ENCODE measurements at places on chromosomes 4 and X.

- DNase-seq = peak; percentile 25
Measured at GRCh38 chrX:109732017-109732801, 848 bp downstream of the ACSL4 start.

- no peak for DNase-seq
Measured at GRCh38 chr4:173192375-173193162, 24.0 kb downstream of the GALNT7 start.

DNA sequence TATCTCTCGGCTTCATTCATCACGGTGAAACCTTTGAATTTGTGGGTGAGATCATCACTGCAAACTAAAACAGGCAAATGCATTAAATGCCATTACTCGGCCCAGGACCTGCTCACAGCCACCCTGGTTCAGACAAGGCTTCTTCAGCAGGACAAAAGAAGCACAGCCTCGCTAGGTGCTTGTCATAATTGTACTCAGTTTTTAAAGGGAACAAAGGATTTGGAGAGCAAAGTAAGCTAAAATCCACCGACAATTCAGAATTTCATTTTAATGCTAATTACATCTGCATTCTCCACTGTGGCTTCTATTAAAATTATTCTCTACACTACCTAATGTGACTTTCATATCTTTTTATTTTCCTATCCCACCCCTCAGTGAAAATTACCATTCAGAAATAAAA, 57.0 kb downstream of the PCYT1B start:
- no peak for DNase-seq

DNA sequence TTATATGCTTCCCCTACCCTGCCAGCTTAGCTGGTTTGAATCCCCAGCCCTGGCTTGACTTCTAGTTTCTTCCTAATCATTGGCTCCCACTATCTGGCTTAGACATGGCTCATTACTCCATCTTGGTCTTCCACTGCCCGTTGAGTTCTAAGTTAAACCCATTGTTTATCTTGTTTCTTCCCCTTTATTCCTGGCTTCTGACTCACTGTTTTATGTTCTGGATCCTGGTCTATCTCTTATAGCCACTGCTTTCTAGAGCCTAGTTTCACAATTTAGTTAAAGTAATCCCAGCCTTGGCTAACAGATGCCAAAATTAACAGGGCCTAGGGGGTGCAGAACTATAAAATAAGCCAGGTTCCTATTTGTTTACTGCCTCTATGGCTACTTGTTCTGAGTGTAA, 120.9 kb downstream of the ARHGEF9 start:
- no peak for DNase-seq

- DNase-seq = no peak
Measured at GRCh38 chrX:69374569-69374968, 129.6 kb upstream of the NALF2 start.

GRCh38 chr4:112808001-112808400, 171.1 kb downstream of the LARP7 start:
- no peak for DNase-seq

GRCh38 chrX:149296092-149296491, 209.0 kb downstream of the IDS start:
- no peak for DNase-seq

DNA sequence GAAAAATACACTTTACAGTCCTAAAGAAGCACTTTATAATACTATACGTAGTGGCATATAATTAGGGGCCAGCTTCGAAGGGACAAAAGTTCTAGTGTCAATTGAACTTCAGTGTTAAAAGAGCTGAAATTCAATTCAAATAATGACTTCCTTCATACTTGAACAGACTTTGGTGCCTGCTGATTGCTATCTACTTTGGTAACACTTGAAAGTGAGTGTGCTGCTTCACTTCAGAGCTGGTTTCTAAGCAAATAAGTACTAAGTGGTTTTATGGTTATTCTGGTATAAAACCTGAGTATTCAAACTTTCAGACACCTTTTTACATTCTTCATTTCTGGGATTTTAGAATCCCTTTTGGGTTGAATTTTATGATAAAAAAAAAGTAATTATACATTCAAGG, 107.0 kb downstream of the SLC4A4 start:
- DNase-seq = no peak

GRCh38 chrX:20244931-20245330, 21.8 kb downstream of the RPS6KA3 start:
- no peak for DNase-seq

DNA sequence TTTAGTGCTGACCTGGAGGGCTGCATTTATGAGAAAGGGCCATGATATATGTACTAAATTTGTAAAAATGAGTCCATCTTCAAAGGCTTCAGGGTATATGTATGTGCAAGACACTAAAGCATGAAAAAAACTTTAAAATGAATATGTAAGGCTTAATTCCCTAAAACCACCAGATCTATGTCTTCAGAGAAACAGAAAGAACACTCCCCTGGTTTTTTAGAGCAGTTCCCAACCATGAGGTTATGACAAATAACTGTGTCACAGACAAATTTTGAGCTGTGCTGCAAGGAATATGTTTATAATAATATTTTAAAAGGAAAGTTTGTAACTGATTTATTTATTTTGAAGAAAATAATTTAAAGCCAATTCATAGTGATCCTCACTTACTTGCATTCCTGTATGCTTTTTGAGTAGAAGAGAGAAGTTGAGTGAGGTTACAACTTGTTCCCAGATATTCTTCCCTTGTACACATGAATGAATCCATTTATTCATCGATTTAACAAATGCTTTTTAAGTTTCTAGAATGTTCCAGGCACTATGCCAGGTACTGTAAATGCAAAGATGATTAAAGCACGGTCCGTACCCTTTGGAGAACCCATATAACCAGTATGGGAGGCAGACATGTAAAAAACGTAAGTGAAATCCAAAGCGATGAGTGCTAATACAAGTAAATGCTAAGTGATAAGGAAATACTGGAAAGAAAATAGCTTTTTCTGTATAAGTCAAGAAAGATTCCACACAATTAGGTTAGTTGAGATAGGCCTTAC, 295.2 kb upstream of the DIAPH2 start:
- DNase-seq = no peak

DNA sequence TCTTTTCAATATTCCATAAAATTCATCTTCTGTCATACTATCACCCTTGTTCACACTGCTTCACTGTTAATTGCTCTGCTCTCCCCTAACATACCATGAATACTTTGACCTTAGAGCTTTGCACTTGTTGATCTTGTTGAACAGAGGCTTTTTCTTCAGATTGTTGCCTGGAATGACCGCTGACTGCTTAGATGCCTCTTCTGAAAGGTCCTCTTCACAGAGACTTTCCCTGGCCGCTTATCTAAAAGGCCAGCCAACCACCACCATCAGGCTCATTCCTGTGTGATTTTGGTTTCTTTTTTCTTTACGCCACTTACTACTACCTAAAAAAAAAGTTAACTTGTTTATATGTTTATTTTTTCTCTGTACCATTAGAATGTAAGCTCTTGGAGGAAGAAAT, 667.7 kb downstream of the STPG2 start:
- no peak for DNase-seq

- no peak for DNase-seq
Measured at GRCh38 chr4:60945641-60946040, 254.5 kb upstream of the ADGRL3 start.

GRCh38 chr4:10687526-10687925, 3.0 kb upstream of the CLNK start:
- DNase-seq = no peak

GRCh38 chr4:650951-651883, 22.9 kb downstream of the ATP5ME start:
- no peak for DNase-seq

DNA sequence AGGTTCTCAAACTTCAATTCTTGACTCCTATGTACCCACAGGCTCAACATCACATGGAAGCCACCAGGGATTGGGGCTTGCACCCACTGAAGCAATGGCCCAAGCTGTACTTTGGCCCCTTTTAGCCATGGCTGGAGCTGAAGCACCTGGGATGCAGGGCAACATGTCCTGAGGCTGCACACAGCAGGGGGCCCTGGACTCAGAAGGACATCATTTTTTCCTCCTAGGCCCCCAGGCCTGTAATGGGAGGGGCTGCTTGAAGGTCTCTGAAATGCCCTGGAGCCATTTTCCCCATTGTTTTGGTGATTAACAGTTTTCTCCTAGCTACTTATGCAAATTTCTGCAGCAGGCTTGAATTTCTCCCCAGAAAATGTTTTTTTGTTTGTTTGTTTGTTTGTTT, 465.1 kb upstream of the PCDH10 start:
- no peak for DNase-seq

DNA sequence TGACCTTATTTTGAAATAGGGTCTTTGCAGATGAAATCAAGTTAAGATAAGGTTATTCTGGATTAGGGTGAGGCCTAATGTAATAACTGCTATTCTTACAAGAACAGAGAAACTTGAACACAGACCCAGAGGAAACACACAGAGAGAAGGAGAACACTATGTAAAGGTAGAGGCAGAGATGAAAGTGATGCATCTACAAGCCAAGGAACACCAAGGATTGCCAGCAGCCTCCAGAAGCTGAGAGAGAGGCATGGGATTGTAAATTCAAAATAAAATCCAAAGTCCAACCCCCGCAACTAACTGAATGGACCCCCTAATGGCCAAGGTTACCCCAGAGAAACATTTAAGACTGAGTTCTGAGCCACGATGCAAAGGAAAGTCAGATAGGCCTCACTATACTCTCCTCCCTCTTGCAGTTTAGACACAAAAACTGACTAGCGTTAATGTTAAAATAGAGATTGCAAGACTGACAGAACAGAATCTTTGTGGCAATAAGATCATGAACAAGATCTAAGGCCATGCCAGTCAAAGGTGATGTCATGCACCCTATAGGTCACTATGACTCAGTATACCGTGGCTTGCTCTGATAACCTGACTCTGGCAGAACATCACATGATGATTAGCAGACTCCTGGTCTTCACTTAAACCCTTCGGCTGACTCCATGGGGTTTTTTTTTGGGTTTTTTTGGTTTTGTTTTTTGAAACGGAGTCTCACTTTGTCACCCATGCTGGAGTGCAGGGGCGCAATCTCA, 42.9 kb downstream of the DDX60L start:
- no peak for DNase-seq

GRCh38 chr4:85724791-85725563, 250.0 kb downstream of the ARHGAP24 start:
- DNase-seq = no peak

DNA sequence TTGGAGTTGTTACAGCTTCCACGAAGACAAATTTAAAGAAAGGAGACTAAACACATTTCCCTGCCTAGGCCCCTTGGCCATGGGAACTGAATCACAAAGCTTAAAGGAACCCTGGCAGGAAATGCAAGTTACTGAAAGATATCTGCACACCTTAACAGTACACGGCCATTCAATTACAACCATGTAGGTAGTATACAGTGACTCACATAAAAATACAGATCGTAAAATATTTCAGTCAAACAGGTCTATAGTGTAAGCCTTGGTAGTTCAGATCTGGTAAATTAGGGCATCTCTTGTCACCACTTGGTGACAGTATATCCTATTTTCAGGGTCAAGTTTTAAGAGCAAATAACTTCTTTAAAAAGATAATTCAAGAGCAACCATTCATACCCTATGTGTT, 112.0 kb downstream of the ATG4A start:
- DNase-seq = no peak

- no peak for DNase-seq
Measured at GRCh38 chrX:30573125-30573524, 4.4 kb downstream of the TASL start.

GRCh38 chr4:142128529-142128928, 492.1 kb downstream of the IL15 start:
- no peak for DNase-seq

GRCh38 chr4:176534566-176534965, 214.8 kb downstream of the SPCS3 start:
- DNase-seq = no peak

- DNase-seq = no peak
Measured at GRCh38 chrX:42839632-42840031, 61.7 kb upstream of the PPP1R2C start.

- no peak for DNase-seq
Measured at GRCh38 chr4:151660676-151661075, 100.1 kb downstream of the GATB start.

- DNase-seq = no peak
Measured at GRCh38 chr4:185772391-185773093, 39.5 kb downstream of the SORBS2 start.

- no peak for DNase-seq
Measured at GRCh38 chr4:53924333-53925049, 139.9 kb downstream of the CHIC2 start.

GRCh38 chrX:131588995-131589394, 45.1 kb downstream of the OR13H1 start:
- no peak for DNase-seq

- no peak for DNase-seq
Measured at GRCh38 chrX:133610056-133610455, 194.8 kb upstream of the GPC4 start.

DNA sequence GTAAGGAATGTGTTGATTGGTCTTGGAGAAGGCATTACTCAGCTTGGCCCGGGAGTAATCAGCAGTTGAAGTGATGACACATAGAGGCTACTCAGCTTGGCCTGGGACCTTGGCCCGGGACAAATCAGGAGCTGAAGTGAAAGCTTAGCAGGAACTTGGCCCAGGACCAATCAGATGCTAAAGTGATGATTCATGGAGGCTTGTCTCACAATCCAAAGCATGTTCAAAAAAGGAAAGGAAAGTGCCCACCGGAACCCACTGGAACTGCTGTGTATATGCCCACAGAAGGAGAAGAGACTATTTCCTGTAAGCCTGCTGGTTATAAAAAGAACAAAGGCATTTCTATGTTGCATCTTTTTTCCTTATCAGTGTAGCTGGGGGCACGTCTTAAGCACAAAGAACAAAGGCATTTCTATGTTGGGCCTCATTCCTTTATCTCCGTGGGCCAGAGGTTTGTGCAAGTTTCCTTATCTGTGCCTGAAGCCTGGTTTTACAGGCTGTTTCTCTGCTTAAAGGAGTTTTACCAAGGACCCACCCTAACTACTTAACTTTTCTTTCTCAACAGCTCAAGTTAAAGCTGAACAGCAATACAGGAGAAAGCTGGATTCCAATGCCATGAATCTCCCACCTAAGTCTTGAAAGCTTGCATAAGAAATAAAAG, 1176.7 kb downstream of the NLGN4X start:
- DNase-seq = peak; percentile 11

DNA sequence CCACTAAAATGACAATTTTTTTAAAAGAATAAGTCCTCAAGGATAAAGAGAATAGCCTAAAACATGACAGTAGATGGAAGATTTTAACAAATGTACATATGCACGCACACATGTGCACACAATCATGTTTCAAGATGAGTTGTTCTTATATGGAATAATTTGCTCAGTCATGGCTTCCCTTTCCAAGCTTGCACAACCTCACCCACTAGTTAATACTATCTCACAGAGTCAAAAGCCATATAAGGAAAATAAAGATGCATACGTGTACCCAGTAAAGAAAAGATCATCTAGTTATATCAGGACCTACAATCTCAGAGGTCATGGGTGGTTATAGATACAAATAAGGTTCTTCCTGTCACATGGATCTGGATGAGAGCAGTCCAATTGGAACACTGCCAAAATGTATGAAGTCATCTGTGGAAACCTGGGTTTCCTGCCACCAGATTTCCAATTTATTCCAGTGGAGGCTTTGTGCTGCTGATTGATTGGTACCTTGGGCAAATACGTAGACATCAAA, 56.1 kb downstream of the FAM13A start:
- DNase-seq = no peak

GRCh38 chr4:187139141-187139540, 415.5 kb upstream of the FAT1 start:
- no peak for DNase-seq
